Daoy (cell line): ENCODE measurements at places on chromosomes 1 and 21.
A peak's percentile ranks its signal among the peaks of the same experiment; 100 is the strongest.

DNA sequence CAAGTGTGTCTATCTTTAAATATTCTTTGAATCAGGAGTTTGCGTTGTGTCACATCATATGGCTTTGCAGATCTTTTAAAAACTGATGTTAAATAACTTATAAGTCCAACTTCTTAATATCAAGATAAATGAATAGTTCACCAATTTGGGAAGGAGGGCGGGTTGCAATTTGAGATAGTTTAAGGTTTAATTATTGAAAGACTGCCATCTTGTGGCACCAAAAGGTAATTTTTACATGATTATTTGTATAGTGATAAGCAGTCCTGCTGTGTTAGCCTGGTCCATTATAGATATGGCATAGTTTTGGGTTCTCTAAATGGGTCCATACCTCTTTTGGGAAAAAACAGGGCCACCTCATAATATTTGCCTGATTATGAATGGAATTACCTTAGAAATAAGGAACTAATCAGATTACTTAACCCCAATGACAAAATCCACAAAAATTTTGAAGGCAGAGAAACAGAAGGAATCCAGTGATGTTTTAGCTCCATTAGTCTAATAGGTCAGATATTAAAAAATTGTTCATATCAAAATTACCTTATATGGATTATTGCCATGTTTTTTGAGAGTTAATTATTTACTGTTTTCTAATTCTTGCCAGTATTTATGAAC is 64.3 kb downstream of the PRKAA2 start:
- peak; percentile 26 for DNase-seq

- DNase-seq, result peak; percentile 30
Observed at GRCh38 chr1:27306892-27307761, 14.8 kb upstream of the TMEM222 start.

DNA sequence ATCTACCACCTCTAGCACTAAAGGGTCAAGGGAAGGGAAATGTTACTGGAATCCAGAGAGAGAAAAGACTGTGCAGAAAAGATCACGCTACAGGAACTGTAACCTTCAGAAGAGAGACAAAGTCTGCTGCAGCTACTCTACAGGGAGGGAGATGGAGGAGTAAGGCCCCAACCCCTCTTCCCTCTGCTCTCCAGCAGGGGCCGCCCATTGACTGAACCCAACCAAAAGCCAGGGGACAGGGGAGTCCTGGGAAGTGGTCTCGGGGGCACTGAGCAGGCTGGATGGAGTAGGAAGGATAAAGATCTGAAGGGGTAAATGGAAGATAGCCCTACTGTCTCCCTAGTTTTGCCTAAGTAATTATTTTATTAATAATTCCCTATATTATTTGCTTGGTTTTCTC is 72.8 kb upstream of the NR5A2 start:
- DNase-seq, result peak; percentile 16

DNA sequence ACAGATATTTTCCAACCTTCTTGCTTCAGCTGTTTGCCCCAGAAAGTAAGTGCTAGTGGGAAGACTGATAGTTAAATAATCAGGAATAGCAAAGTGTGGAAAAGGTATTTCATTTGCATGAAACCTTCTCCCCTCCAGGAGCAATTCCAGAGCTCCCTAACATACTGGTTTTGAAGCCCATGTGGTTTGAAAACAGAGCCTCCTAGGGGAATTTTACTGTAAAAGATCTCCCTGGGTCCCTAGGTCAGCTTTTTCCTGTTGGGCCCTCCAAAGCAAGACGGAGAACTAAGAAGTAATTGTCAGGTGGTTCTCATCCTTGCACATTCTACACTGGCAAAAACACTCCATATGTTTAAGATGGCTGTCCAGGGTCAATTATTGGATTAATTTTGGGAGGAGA is 218.7 kb upstream of the FOXD3 start:
- no peak for DNase-seq

GRCh38 chr1:32273391-32274208 is 18.3 kb upstream of the HDAC1 start:
- peak; percentile 86 for DNase-seq

DNA sequence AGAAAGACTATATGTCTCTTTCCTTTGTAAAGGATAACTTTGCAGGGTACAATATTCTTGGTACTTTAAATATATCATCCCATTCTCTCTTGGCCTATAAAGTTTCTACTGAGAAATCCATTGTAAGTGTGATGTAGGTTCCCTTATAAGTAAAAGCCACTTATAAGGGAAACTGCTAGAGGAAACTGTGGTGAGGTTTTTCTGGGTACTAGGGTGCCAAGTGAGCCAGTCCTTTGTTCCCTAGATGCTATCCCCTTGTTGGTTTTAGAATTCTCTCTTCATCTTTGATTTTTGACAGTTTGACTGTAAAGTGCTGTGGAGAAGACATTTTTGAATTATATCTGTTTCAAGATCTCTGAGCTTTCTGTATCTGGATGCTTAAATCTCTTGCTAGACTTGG is 108.9 kb upstream of the NEK7 start:
- no peak for DNase-seq

DNA sequence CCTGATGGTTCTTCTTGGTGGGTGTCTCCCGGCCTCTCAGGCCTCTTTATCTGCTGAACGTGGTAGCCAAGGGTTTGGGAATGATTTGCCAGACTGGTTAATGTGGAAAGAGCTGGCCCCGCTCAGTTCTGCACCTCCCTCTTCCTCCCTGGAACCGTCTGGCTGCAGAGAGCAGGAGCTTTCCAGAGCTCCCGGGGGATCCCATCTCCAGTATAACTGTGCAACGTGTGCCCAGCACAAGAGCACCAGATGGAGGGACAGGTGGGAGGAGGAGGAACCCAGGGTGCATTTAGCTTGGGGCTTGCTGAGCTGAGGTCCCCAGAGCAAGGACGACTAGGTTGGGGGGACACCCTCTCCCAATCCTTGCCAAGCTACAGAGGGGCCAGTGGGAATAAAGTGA is 5.0 kb downstream of the TFF1 start:
- no peak for DNase-seq

- peak; percentile 80 for DNase-seq
Observed at GRCh38 chr1:81799939-81800694, 617 bp upstream of the ADGRL2 start.

GRCh38 chr1:226957714-226958113 is 17.6 kb downstream of the COQ8A start:
- DNase-seq, result no peak

GRCh38 chr1:242525360-242525722 is 844 bp upstream of the PLD5 start:
- no peak for DNase-seq

DNA sequence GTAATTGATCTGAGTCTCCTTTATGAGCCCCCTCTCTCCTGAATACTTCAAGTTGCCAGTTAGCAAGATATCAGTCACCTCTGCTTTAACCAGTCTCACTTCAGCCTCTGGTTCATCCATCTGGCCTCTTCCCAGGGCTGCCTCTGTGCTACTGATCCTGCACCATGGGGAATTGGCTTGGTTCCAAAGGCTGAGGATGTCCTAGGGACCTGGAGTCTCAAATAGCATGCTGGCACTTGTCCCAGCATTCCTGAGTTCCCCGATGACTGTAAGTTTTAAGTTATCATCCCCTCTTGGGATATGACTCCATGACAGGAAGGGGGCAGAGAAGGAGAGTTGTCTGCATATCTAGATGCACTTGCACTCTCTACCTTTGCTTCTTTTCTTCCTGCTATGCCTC is 252.0 kb downstream of the PTBP2 start:
- peak; percentile 62 for DNase-seq

- DNase-seq, result peak; percentile 37
Observed at GRCh38 chr21:31732597-31733550, 956 bp upstream of the SCAF4 start.

DNA sequence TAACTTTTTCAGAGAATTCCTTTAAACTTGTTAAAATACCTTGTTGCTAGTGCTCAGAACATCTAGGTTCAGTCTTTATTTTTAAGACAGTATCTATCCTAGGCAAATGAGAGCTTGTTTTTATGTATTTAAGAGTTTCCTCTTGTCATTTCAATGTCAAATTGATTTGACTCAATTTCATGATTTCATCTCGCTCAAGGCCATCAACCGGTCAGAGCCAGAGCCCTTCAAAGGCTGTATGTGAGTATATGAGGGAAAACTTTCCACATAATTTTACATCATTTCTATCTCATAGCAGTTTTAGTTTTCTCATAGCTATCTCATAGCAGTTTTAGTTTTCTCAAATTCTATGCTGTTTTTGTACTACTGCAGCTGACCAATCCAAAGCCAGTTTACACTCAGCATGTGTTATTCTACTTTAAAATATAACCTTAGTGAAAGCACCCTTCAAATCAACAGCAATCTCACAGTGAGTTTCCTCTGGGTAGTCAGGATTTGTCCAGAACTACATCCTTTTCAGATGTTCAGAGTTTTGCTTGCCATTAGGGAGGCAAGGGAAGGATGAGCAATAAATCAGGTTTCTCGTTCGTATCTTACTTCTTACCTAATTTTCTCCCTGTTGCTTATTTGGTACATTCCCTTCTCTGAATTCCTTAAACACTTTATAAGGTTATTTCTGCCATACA is 12.7 kb downstream of the HNRNPU start:
- DNase-seq, result no peak

- DNase-seq, result peak; percentile 71
Observed at GRCh38 chr21:44509539-44509938, 30.5 kb downstream of the KRTAP10-1 start.

- DNase-seq, result no peak
Observed at GRCh38 chr1:21311016-21311415, 20.8 kb upstream of the ECE1 start.

DNA sequence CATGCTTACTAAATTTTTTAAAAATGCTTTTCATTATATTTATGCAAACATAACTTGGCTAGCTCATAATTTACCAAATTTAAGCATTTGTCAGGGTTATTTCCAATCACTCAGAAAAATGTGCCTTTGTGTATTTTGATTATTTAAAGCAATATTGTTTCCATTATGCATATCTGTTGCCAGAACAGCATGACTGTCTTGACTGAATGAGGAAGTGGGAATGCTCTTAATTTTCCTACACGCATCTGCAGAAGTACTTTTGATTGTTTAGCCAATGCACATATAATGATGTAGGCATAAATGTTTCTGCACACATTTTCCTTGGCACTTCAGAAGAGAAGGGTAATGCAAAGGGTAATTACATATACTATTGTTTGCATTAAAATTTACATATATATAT is 92.5 kb upstream of the ADGRL2 start:
- no peak for DNase-seq

- DNase-seq, result peak; percentile 51
Observed at GRCh38 chr1:11691302-11691914, at the start of gene DRAXIN. TSS of gene DRAXIN (plus strand) at chr1:11691710. CDS start at chr1:11706259, 14,549 bp downstream.

- no peak for DNase-seq
Observed at GRCh38 chr1:166272155-166272554, 105.4 kb upstream of the FAM78B start.

GRCh38 chr1:208584167-208584755 is 340.1 kb upstream of the PLXNA2 start:
- no peak for DNase-seq

DNA sequence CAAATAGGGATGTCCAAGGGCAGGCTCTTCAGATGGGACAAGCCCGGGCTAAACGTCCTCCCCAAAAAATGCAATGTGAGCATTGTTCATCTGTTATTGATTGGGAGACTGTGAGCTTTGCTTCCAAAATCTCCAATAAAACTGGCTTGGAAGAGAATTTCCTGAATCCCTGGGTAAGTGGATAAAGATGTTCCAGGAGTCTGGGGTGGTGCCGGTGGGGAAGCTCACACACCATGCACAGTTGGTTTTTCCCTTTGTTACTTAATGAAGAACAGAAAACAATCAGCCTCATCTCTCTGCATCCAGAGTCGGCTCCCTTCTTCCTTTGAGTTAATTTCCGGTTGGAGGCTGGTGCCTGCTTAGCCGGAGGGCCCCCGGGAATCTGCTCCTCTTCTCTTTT is 72.1 kb upstream of the ZBTB40 start:
- no peak for DNase-seq

- peak; percentile 92 for DNase-seq
Observed at GRCh38 chr1:211037095-211037494, 96.9 kb downstream of the KCNH1 start.

DNA sequence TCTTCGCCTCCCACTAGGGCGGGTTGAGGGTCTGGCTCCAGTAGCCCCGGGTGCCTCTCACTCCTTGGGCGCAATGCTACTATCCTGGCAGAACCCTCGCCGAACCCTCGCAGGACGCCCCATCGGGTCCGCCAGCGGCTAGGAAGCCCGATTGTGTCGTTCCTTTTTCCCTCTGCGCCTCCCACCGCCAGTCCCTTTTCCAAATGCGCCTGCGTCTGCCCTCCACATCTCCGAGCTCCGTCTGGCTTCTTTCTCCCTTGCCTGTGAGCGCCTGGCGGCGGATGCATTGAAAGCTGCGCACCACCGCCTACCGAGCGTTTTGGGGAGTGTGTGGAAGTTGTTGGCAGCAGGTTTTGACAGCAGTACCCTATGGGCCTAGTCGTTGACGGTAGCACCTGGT is 1.0 kb upstream of the DIRAS3 start:
- peak; percentile 80 for DNase-seq
